Psoas muscle (tissue), 8 donors: ENCODE measurements at places on chromosomes 16 and 17. TPM values are rescaled to one million over a fixed set of nuclear protein-coding genes. Genes with fewer than 3 reads are reported as not detected.

KRTAP17-1 gene
- total RNA-seq = not detected

KRTAP2-3 gene
- total RNA-seq = not detected

HAP1 gene
- total RNA-seq = not detected

DNA sequence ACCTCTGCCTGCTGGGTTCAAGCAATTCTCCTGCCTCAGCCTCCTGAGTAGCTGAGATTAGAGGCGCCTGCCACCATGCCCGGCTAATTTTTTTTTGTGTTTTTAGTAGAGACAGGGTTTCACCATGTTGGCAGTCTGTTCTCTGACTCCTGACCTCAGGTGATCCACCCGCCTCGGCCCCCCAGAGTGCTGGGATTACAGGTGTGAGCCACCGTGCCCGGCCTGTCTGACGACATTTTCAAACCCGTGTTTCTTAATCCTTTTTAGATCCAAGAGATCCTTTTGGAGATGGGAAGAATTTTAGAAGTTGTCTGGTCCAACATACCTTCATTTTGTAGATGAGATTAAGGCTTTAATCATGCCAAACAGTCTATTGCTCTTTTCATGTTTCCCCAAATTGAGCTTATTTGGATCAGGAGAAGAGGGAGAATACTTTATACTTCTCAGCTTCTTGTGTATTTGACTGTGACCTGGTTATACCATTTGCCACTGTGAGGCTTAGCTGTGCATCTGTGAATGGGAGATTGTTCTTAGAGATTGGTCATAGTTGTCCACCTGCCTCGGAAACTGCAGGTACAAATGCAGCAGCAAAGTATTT lies 25.8 kb downstream of the USP10 start:
- no peak for DNase-seq

TMEM98 gene
- total RNA-seq = 5.6 TPM

- no peak for DNase-seq
These were observed 18.8 kb upstream of the FAM83G start for GRCh38 chr17:19023209-19023999.

EVI2A gene
- total RNA-seq = 0.80 TPM

GRCh38 chr17:30550512-30551273 lies 73.5 kb downstream of the GOSR1 start:
- DNase-seq = no peak
